ENCODE measurements at places on chromosomes 4 and X.

- DNase-seq = no peak
These were observed 79.8 kb downstream of the NSUN7 start for GRCh38 chr4:40829586-40829985.

GRCh38 chr4:159127745-159128518 lies 25.1 kb downstream of the RAPGEF2 start:
- no peak for DNase-seq

GRCh38 chr4:102578819-102579218 lies 77.7 kb downstream of the NFKB1 start:
- no peak for DNase-seq

DNA sequence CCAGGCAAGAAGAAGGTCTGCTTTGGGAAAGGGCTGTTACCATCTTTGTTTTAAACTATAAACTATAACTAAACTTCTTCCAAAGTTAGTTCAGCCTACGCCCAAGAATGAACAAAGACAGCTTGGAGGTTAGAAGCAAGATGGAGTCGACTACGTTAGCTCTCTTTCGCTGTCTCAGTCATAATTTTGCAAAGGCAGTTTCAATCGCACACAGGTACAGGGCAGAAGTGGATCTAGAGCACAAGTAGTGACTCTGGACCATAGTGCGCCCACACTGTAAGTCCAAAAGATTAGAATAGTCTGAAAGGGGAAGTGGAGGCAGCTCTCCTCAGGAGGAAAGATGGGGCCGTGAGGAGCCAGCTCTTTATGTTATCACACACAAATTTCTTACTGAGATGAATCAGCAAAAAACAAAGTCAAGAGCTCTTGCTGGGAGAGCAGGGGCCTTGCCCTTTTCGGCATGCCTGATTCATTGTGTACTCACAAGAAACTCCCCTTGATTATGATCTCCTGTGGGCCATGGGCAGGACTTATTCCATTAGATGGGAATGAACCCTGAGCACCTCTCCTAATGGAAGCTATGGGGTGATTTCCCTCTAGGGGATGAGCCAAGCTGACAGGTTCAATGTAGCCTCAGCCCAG lies 58.6 kb downstream of the FUNDC1 start:
- DNase-seq = no peak

DNA sequence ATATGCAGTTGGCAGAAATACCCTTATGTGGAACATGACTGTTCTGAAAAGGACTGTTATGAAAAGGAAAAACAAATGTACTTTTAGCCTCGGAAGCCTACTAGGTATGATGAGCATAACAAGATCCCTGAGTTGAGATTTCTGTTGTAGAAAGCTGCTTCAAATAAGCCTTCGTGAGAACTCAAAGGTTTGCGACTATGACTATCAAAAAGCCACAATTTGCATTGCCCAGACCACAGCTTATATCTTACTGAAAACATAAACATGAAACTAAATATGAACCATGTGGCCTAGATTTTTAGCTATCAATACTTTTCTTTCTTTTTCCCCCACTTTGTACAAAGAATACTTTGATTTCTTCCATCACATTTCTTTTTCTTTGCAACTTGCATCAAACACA lies 398.2 kb upstream of the LCORL start:
- no peak for DNase-seq

DNA sequence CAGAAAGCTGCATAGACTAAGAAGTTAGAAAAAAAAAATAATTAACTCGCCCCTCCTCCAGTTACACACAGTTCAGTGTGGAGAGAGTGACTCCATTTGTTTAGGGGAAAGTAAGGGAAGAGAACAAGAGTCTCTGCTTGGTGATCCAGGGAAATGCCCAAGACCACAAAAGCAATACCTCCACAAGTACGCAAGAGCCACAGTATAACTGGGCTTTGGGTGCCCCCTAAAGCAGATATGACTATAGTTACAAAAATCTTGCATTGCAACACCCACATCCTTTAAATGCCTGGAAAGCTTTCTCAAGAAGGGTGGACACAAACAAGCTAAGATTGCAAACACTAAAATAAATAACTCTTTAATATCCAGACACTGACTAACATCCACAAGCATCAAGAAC lies 164.2 kb upstream of the NRK start:
- no peak for DNase-seq

Data from activated CD4-positive, alpha-beta T cell treated with anti-CD3 and anti-CD28 coated beads, Interleukin-2, Interleukin-6, amounts not matched to agents 100 ng/mL and 50 ng/mL, durations not matched to agents 16 hours and 8 hours (primary cell).